CD4-positive, alpha-beta T cell treated with Interferon alpha-2 for 1 hour (primary cell): ENCODE measurements at places on chromosomes 3 and 15.
A peak's percentile ranks its signal among the peaks of the same experiment; 100 is the strongest.

DNA sequence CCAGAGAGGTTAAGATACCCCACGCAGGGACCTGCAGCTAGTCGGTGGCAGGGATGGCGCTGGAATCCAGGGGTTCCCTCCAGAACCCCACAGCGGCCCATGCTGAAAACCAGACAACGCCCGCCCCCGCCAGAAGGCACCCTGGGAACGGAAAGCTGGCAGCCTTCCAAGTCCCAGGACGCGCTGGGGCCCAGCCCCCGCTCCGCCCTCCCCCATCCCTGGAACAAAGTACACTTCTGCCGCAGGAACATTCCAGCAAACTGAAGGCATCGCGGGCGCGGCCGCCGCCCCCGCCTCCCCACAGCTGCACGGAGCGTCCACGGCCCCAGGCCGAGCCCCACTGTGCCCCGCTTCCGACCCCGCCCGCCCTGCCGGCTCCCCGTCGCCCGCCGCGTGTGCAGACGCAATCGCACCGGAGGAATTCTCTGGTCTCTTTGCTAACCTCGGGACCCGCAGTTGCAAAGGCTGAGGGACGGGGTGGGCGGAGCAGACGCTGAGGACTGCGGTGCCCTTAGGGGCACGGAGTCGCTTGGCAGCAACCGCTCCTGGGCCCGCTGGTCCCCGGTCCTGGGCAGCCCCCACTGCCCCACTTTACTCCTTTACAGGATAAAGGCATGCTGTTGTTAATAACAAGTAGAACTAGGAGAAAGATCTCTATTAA lies 44.8 kb upstream of the RNU6-1 start:
- DNase-seq: peak; percentile 19

- DNase-seq: peak; percentile 21
These were observed 525.8 kb upstream of the PROK2 start for GRCh38 chr3:72310419-72311380.

- DNase-seq: peak; percentile 71
These were observed at the start of gene SMAD6 for GRCh38 chr15:66702035-66702786. SMAD6 (plus strand) TSS chr15:66702236; CDS start chr15:66703259, 1,023 bp downstream.

- DNase-seq: no peak
These were observed 39.8 kb downstream of the SST start for GRCh38 chr3:187630404-187630803.

GRCh38 chr15:64754663-64755426 lies 20.5 kb downstream of the RBPMS2 start:
- DNase-seq: no peak

- peak; percentile 84 for DNase-seq
These were observed 3.4 kb downstream of the PARP9 start for GRCh38 chr3:122560680-122561079.

- DNase-seq: no peak
These were observed 325.9 kb upstream of the TBL1XR1 start for GRCh38 chr3:177523067-177523675.

GRCh38 chr15:80588801-80589200 lies 106.3 kb upstream of the ABHD17C start:
- DNase-seq: no peak

GRCh38 chr3:134308350-134308891 lies 57.8 kb upstream of the RYK start:
- peak; percentile 74 for DNase-seq

DNA sequence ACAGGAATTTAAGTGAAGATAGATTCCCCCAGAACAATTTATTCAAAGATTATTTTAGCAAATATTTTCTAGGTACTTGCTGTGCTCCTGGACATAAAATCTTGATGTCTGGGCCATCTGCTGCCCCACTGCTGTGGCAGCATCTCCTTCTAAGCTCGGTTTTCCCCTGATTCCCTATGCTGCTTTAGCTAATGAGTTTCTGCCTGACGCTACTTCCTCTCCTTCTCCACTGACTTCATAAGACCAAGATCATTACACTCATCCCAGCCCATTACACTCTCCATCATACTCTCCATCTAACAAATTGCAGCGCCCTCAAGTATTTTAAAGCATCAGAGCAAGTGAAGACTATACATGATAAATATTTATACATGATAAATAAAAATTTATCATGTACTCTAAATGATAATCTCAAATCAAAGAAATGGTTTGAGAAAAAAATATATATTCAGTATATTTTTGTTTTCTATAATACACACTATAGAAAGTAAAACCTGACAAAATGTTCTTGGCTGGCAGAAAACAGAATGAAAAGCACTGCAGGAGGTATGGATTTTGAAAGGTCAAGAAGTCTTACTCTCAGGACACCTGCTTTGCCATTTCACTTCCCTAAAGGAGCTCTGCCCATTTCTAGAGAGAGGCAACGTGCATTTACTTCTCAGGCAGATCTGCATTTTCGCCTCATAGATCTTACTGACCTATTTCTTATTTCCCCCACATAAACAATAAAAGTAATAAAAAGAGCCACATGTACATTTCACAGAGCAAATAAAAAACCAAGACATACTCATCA lies 232.0 kb downstream of the KCNMB2 start:
- DNase-seq: no peak

GRCh38 chr3:26058901-26059321 lies 269.0 kb downstream of the OXSM start:
- DNase-seq: no peak

DNA sequence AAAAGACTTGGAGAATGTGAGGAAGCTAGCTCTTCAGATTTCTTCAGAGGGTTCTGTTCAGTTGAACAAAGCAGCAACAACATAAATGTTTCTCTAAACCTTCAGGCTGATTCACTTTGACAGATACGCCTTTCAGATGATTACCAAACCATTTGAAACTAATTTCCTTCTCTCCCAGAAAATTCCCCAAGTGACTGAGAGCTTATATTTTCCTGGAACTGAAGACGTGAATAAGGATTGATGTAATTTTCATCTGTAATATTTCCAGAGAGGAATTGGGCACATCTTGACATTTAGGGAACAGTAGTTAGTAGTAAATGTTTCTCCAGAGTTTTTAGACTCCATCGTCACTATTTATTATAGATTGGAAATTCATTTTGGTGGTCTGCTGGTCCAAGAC lies 108.6 kb upstream of the AADACL2 start:
- DNase-seq: no peak

- no peak for DNase-seq
These were observed 368.9 kb downstream of the CLSTN2 start for GRCh38 chr3:140303875-140304274.

- no peak for DNase-seq
These were observed 103.2 kb upstream of the ST8SIA2 start for GRCh38 chr15:92290359-92290992.

GRCh38 chr3:46408853-46409252 lies 1.8 kb downstream of the CCRL2 start:
- no peak for DNase-seq

- no peak for DNase-seq
These were observed 60.2 kb downstream of the CACNA1D start for GRCh38 chr3:53554559-53555067.

GRCh38 chr15:85475317-85475701 lies 94.9 kb downstream of the AKAP13 start:
- no peak for DNase-seq

GRCh38 chr3:27630885-27631284 lies 91.2 kb downstream of the EOMES start:
- no peak for DNase-seq

DNA sequence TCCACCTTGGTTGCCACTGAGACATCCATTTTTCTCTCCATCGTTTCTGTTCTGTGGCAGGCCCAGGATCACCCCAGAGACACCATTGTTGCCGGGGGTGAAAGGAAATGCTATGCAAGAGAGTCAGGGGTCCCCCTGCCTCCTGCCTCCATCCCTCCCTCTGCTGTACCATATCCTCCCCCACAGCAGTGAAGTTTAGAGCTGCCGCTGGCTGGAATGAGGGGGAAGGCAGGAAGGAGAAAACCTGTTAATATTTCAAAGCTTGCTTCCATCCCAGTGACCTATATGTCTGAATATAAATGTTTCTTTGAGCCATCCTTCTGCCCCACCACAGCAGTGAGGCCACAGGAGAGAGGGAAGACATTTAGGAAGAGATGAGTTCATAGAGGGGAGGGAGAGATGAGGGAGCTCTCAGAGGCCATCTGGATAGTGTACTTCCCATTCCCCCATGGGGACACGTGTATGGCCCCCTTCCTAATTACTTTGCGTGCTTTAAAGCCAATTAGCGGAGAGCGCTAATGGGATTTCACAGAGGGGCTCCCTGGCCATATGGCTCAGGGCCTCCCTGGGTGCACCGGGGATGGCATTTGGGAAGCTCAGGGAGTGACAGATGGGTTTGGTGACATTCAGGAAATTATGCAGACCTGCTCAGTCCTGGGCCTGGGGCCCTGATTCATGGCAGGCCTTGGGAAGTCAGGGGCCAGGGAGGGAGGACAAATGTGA lies 40.4 kb upstream of the CHRNB4 start:
- DNase-seq: no peak

GRCh38 chr3:170232266-170232665 lies 10.0 kb downstream of the PRKCI start:
- DNase-seq: no peak

DNA sequence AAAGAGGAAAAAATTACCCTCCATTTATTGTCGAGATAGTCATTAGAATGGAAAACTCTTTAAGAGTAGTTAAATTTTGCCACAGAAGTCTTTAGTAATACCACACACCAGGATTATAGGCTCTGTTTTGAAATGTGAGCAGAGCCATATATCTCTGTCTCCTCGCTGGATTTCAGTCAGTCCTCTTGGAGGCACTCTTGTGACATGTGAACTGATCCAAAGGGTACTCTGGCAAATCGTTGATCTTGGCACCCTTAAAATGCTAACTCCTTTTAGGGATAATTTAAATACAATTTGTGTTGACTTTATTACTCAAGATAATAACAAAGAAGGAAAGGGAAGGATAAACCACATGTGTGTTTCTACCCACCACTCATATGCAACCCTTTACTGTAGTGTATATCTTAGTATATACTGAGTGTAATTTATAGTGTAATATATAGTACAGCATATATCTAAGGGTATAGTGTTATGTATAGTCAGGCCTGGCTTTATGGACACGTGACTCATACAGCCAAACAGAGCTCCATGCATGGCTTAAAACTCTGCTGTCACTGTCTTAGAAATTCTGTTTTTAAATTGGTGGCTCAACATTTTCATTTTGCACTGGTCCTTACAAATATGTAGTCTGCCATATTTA lies 12.3 kb upstream of the KPNA4 start:
- DNase-seq: no peak

GRCh38 chr15:66089049-66089448 lies 164.5 kb downstream of the MEGF11 start:
- no peak for DNase-seq

GRCh38 chr15:29557171-29557570 lies 265.1 kb downstream of the TJP1 start:
- no peak for DNase-seq

DNA sequence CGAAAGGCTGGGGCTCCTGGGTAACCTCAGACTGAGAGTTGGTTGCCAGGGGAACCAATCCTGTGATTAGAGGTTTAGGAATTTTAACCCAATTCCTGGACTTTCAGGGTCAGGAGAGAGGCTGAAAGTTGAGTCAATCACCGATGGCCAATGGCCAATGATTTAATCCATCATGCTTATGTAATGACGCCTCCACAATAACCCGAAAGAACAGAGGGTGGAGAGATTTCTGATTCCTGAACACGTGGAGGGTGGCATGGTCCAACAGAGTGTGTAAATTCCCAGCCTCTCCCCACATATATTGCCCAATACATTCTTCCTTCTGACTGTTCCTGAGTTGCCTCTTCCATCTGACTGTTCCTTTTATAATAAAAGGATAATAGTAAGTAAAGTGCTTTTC lies 137.2 kb upstream of the CBLB start:
- DNase-seq: no peak

GRCh38 chr15:62115847-62116246 lies 49.1 kb downstream of the C2CD4A start:
- DNase-seq: no peak

DNA sequence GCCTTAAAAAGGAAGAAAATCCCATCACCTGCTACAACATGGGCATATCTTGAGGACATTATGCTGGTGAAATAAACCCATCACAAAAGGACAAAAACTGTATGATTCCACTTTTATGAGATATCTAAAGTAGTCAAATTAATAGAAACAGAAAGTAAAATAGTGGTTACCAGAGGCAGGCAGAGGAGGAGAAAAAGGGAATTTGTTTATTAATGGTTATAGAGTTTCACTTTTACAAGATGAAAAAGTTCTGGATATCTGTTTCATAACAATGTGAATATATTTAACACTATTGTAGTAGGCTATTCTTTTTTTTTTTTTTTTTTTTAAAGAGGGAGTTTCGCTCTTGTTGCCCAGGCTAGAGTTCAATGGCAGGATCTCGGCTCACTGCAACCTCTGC lies 40.4 kb downstream of the DPH3 start:
- DNase-seq: no peak

- DNase-seq: no peak
These were observed 33.2 kb upstream of the POU1F1 start for GRCh38 chr3:87309601-87310000.

GRCh38 chr3:75140904-75141615 lies 523.1 kb upstream of the FRG2C start:
- no peak for DNase-seq

DNA sequence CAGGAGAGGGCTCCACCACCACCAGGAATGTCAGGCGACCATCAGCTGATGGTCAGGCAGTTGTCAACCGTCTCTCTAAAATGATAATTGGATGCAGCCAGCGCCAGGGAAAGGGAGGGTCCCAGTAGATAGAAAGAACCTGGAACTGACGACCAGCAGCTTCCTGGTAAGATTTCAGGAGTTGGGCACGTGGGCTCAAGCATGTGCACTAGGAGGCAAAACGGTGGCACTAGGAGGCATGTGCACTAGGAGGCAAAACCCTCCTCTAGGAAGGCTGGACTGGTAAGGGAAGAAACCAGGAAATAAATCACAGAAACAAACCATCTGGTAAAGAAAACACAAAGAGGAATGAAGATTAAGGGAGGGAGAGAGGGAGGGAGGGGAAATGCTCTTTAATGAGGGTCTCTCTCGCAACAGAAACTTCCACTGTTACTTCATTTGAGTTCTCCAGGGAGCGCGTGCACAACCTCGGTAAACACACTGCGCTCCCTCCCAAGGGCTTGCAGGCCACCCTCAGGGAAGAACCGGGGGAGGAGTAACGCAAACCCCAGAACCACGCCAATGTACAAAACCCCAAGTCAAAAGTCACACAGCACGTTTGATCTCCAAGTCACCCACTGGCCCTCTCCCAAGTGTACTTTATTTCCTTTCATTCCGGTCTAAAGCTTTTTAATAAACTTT lies 116.7 kb downstream of the XXYLT1 start:
- no peak for DNase-seq

DNA sequence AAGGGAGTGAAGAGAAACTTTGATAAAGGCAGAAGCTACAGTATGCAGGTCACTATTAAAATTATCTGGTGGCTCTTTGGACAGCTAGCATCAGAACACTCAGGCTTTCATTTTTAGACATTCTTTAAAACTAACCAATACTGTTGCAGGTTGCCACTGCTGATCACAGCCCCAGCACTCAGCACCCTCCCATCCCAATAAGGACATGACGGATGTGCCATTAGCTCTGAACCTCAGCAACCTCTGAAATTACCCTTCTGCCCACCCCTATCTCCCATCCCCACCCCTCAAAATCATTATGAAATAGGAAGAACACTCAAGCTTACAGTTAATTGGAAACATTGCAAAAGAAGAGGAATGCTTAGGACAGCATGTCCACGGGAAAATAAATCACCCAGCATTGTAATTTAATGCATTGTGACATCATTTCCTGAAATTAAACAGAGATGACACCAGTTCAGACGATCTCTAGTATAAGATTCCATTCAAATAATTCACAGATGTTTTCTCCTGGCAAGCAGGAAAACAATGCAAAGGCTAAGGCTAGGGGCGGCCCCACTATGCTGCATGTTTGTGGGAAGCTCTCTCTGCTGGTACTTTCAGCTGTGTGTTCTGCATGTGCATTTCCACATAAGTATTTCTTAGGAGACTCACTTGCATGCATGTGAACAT lies 71.6 kb downstream of the MEIS2 start:
- no peak for DNase-seq
